ENCODE measurements at places on chromosomes 6 and 20.

- no peak for DNase-seq
Observed at GRCh38 chr6:166715065-166715464, 88.0 kb upstream of the RPS6KA2 start.

DNA sequence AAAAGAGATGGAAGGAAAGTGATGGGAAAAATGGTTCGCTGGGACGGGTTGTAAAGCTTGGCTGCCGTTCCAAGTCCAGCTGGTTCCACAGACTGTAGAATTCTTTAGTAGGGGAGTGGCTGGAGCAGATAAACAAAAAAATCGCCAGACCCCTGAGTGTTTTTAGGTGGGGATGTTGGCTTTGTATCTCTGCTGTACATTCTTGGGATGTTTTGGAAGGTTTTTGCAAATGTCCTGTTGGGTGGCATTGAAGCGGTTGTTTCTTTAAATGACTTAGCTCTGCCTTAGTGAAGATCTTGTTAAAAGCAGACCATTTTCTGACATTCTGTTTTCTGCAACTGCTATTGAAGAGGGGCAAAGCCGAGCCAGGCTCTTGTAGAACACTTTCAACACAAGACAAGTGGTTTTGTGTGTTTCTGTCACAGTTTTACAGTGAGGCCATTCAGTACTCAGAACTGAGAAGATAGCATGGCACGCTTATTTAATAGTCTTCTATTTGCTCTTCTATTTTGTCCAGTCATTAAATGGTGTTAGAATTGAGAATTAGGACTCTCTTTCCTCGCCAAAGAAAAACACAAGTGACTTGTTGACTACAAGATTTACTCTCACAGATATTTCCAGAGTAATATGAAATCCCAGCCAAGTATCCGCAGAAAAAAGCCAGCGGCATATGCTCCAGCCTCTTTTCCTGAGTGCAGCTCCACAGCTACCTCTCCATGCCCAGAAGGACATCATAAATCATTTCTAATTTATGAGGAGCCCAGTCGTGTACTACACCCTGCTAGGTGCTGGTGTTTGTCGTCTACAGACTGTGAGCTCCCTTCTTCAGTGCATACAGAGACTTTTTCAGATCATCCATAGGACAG, 65.8 kb downstream of the PHACTR2 start:
- DNase-seq, result no peak

GRCh38 chr6:3019065-3019464, 19.4 kb downstream of the NQO2 start:
- no peak for DNase-seq

DNA sequence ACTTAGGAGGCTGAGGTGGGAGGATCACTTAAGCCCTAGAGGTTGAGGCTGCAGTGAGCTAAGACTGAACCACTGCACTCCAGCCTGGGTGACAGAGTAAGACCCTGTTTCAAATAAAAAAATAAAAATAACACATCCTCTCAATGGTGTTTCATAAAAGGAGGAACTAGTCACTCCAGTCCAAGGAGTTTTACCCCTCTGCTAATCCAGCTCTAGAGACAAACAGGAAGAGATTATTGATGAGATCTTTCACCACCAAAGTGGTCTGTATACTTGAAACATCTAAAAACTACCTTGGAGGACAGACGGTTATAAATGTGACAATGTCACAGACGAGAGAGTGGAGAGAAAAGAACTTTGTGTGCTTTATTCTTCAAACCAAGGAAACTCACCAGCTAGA, 58.2 kb downstream of the PIGU start:
- DNase-seq, result no peak

DNA sequence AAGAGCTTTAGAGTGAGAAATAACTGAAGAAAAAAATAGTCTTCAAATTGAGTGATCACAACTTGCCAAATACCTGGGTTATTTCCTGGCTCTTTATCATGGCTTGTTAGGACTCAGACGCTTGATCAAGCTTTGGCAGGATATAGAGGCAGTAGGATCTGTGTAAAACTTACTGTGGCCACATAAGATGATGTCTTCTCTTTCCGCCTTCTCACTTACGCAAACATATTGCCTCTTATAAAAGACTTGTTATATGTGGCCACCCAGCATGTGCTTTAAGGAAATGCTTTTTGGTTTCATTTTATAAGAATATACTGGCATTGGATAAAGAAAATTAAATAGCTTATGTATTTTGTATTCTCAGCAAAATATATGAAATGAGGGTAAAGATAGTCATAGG, 101.8 kb upstream of the AKIRIN2 start:
- no peak for DNase-seq

GRCh38 chr20:53128004-53128403, 155.8 kb downstream of the TSHZ2 start:
- DNase-seq, result peak; percentile 14

GRCh38 chr20:40895182-40895581, 133.4 kb upstream of the TOP1 start:
- DNase-seq, result no peak

- DNase-seq, result no peak
Observed at GRCh38 chr20:5885866-5886265, 64.5 kb downstream of the TRMT6 start.

DNA sequence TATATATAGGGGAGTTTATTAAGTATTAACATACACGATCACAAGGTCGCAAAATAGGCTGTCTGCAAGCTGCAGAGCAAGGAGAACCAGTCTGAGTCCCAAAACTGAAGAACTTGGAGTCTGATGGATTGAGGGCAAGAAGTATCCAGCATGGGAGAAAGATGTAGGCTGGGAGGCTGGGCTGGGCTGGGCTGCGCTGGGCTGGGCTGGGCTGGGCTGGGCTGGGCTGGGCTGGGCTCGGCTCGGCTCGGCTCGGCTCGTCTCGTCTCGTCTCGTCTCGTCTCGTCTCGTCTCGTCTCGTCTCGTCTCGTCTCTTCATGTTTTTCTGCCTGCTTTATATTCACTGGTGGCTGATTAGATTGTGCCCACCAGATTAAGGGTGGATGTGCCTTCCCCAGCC, 238.6 kb downstream of the GRM1 start:
- no peak for DNase-seq

DNA sequence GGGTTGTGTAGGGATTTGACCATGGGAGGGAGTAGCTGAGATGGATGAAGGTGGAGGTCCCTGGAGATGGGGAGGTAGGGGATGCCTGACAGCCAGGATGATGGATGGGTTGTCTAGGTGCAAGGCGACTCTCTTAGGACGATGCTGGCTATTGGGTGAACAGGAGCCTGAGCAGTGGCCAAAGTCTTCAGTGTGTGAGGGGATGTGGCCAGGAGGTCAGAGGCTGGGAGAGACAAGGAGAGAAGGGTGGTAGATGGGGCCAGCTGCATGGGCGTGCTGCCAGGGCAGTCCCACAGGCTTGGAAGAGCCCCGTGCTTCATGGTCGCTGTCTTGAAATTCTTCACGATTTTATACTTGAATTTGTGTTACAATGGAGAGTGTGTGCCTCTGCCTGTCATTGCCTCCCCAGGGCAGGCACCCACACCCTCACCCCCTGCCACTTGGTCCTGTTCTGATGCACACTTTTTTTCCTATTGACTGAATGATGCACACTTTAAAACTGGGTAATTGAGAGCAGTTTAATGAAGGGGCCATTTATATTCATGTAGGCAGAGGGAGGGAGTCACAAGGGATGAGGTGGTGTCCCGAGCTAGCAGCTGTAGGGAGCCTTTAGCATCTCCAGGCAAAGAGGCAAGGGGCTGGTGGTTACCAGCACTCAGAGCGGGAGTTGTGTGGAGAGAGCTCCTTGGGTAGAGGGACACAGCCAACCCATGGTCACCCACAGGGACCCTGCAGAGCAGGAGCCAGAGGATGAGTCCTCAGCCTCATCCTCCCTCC, 120.7 kb downstream of the DHX35 start:
- DNase-seq, result no peak

- DNase-seq, result no peak
Observed at GRCh38 chr6:26401389-26401986, 587 bp upstream of the BTN3A1 start.

DNA sequence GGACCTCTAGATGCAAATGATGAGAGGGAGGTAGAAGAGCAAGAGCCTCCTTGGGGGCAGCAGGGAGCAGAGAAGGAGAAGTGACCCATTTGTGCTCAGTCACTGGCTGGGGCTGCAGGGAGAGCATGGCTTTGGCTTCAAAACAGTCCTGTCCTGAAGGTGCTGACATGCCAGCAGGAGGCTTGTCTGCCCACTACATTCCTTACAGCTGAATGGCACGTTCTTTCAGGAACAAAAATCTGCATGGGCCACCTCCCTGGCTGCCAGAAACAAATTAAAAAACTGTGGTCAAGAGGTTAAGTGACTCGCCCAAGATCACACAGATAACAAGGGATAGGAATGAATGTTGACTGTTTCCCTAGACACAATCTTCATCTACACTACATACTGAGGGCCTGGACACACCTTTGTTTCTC, 188.8 kb downstream of the HIVEP2 start:
- peak; percentile 4 for DNase-seq

DNA sequence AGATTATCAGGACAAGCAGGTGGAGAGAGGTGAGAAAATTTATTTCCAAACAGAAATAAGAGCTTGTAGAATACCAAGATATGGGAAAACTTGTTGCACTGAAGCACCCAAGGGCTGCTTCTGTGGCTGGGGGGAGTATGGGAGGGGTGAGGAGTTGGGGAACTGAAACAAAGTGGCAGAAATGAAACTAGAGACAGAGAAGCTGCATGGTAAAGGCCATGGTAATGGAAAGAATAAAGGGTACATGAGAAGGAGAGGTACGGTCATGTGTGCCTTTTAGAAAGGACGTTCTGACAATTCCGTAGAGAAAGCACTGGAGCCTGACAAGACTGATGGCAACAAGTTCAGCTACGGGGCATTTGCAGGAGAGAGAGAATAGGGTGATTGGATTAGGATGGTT, 51.6 kb upstream of the RIN2 start:
- no peak for DNase-seq

- DNase-seq, result peak; percentile 44
Observed at GRCh38 chr20:8020314-8021079, 936 bp upstream of the TMX4 start.

DNA sequence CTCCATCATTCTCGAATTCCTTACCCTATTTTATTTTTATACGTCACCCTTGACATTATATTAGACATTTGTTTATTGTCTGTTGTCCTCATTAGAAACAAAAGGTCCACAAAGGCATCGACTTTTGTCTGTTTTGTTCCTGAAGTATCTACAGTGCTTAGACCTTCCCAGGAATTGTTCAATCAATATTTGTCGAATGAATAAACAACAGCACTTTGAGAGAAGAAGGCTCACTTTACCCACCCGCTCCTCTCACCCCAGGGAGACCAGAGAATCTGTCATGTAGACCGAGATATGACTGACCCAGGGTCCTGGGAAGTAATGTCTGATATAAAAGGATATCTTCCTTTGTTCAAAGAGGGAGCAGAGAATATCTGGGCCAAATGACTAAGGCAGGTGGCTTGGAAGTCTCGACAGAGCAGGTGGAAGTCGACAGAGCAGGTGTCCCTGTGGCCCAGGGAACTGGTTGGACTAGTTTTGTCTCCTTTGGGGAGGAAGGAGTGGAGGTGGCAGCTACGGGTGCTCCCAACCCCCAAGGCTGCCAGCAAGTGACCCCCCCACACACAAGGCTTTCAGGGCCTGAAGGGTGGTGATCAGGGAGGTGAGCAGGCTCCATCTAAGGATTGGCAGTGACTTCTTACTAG, 14.8 kb upstream of the CHMP4B start:
- no peak for DNase-seq
